ENCODE measurements at places on chromosomes 6 and 20. TPM values are rescaled to one million over a fixed set of nuclear protein-coding genes. Genes with fewer than 3 reads are reported as not detected.

The TREM2 gene
- not detected for total RNA-seq

The DNMT3B gene
- 1.2 TPM for total RNA-seq

The HLA-DRB5 gene
- not detected for total RNA-seq

The KCNS1 gene
- 1.4 TPM for total RNA-seq

The C4B gene
- 48.8 TPM for total RNA-seq

The TXLNB gene
- 0.51 TPM for total RNA-seq

The KIFC1 gene
- total RNA-seq: 0.47 TPM

The PM20D2 gene
- 3.8 TPM for total RNA-seq

The PI16 gene
- total RNA-seq: 0.35 TPM

All from pericardium fibroblast (primary cell).